Midbrain (tissue), 1 donor: ENCODE measurements at places on chromosomes 5 and 9.

DNA sequence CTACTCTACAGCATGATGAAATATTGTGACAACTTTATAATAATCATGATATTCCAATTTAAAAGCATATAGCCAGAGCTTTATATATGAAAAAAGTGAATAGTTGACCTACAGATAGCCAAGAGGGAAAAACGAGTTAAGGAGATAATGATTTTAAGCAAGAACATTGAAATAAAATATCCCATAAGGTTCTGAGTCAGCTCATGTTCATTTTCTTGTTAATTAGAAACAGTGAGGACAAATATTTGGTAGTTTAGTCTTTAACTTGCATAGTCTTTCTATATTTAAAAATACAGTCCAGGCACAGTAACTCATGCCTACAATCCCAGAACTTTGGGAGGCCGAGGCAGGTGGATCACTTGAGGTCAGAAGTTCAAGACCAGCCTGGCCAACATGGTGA, 55.8 kb upstream of the CDH6 start:
- DNase-seq = no peak

DNA sequence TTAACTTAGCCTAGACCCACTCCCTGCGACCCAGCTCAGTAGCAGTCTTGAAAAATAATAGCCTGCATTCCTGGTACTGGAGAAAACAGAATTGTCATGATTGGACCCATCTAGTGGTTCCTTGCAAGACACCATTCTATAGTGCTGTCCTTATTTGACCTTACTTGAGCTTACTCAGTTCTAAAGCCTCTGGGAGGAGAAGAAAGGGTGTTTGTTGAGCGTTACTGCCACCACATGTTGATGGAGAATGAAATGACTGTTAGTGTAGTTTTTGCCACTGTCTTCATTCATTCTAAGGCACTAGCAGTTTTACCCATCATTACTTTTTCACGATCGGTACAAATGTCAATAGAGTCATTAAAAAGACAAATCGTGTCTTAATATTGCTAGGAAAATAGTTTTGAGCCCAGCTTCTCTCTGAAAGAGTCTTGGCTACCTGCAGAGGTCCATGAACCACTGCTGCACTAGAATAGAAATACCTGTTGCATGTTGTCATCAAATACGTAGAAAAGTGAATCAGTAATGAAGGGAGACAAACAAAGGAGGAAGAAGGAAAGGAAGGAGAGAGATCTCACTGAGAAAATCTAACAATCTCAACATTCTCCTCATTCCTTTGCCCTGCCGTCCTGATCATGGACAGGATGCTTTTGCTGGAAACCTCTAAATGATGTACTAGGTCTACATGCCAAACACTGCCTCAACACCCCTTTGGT, 96.0 kb downstream of the LIX1 start:
- DNase-seq = no peak

- DNase-seq = no peak
These were observed 466.4 kb upstream of the MEF2C start for GRCh38 chr5:89349246-89349980.

DNA sequence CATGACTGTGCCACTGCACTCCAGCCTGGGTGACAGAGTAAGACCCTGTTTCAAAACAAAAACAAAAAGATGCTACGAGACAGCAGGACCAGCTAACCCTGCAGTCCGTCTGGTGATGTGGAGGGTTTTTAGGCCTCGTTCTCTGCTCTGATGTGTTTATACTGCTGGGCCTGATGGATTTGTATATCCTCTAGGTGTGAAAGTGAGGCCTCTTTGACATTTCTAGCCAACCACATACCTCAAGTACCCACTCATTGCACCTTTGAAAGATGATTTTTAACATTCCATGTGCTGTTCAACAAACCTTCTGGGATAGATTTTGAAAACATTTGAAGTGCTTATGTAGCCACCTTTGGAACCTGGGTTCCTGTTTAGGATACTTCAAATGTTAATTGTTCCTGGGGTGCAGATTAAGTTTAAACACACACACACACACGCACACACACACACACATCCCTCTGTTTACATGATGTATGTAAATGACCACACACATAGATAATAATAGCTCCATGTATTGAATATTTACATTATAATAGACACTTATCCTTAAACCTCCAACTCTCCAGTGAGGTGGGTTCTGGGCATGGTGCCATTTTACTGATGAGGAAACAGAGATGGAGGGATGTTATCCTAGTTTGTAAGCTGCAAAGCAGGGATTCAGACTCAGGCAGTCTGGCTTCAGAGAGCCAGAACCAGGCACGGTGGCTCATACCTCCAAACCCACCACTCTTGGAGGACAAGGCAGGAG, 48.8 kb upstream of the GOLPH3 start:
- DNase-seq = no peak

GRCh38 chr9:69190086-69190862, 16.2 kb downstream of the TJP2 start:
- no peak for DNase-seq

GRCh38 chr5:60943624-60944023, 1.2 kb downstream of the ERCC8 start:
- no peak for DNase-seq

DNA sequence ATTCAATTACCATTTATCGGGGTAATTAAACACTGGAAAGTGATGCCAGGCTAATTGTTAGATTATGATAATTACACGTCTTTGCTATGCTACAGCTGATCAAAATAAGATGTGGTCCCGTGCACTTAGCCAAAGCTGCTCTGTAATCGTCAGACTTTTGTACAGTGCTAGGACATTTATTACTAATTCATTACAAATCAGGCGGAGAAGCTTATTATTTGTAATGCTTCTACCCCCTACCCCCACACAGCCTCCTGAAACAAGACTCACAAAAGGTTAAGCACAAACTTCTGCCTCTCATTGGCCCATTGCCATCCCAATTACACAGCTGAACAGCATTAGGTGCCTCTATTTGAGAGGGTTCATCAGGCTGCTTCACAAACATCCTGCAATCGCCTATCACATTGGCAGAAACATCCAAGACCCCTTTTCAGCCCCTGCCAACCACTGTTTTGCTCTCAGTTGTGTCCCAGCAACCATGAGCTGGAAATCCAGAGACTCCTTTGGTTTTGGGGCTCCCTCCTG, 232.7 kb downstream of the EFNA5 start:
- DNase-seq = no peak

- no peak for DNase-seq
These were observed 131.3 kb downstream of the SEC61B start for GRCh38 chr9:99353408-99353807.

DNA sequence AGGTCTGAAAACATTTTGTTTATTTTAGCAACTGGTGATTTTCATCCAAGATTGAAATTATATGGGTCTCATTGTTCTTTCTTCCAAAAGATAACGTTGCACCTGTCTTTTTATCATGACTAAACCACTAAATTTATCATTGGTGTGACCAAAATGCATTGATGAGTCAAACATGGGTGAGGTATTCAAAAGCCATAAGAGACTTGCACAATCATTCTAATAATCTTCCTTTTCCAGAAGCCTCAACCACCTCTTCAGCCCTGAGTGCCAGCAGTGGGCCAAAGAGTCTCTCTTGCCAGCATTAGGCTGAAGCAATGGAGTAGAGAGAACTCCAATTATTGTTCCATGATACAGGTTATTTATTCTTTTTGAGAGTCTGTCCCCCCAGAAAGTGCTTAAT, 198.9 kb downstream of the LURAP1L start:
- no peak for DNase-seq

GRCh38 chr5:122297587-122298298, 14.3 kb upstream of the SNCAIP start:
- no peak for DNase-seq

DNA sequence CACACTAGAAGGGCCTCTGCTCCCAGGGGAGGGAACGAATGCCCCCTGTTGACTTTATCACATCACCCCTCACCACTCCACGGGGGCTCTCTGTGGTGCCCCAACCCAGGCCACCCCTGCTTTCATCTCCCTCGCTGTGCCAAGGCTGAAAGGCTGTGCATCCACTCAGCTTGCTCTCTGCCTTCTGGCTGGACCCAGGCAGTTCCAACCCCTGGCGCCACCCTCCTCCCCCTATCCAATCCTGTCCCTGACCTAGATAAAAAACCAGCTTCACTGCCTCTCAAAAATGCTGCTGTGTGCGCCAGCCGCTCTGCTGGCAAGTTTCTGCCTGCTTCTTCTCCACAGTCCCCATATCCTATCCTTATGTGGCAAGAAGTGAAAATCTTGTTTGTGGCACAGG, 22.4 kb upstream of the CORO2A start:
- DNase-seq = peak; percentile 48

DNA sequence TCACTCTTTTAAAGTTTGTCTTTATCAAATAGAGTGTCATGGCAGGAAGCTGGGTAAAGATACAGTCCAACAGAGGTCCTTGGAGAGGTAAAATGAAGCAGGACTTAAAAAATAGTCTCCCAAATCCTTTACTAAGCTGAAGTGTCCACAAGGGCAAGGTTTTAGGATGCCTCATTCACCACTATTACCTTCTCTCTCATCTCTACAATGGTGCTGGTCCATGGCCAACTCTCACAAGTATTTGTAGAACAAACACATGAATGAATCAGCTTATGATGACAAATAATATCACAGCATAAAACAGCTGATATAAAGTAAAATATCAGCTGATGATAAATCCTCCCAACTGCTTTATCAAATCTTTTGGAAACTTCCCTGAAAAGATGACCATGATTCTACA, 162.3 kb upstream of the ZNF462 start:
- DNase-seq = no peak

DNA sequence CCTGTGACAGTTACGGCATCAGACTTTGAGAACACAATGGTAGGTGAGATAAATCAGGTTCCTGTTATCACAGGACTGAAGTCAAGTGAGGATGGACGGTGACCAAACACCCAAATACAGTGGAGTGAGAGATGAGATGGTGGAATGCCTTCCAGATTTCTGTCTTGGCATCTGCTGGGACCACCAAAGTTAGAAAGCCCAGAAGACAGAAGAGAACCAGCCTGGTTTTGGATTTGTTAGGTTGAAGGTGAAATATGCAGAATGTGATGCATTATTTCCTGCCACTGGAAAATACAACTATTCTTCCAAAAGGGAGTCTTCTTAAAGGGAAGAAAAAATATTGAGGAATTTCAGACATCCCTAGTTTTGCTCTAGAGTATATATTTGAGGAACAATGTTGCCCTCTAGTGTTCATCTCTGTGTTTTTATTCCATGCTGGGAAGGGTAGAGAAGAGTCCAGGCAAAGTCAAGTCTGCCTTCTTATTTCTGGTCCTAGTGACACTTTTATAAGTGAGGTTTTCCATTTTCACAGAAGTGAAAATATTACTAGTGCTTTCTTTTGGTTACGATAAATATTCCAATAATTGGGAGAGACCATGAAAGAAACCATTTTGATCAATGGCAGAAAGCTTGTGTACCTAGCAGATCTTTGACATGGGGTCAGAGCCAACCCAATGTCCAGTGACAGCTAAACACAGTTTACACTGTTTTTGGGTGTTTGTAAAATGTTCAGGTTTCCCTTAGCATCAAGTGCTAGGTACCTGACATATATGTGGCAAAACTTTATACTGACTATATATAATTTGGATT, 142.3 kb upstream of the ANKH start:
- peak; percentile 78 for DNase-seq

DNA sequence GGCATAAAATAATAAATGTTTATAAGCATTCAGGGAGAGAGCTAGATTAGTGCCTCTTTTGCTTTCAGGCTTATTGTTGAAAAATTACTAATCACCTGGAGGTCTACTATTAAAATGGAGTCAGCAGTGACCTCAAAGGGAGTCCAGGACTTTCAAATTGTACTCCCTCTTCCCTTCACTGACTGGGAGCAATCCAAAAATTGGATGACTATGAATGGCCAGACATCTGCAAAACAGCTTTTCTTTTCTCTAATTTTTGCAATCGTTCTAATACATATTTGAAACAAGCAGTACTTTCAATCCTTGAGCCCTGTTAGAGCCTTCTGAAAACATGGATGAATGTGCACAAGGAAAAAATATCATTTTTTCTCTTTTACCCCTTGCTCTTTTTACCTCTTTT, 461.8 kb downstream of the TMEM232 start:
- DNase-seq = no peak

GRCh38 chr5:71586052-71586940, 844 bp upstream of the MCCC2 start:
- DNase-seq = no peak

- DNase-seq = no peak
These were observed 168.5 kb downstream of the DOCK2 start for GRCh38 chr5:169805527-169805934.

DNA sequence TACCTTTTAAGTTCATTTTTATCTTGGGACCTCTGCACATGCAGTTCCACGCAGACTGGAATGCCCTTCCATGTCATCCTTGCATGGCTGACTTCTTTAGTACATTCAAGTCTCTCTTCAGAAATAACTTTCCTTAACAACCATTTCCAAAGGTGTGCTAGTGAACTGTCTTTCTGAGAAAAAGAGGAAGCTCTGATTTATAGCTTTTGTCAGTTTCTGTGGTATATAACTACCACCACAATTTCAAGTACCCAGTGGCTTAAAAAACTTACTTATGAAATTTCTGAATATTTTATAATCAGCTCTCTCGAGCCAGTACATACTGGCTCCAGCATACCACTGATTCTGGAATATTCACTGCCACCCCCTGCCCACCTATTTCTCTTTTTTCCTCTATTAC, 1613.8 kb downstream of the MAT2B start:
- no peak for DNase-seq

DNA sequence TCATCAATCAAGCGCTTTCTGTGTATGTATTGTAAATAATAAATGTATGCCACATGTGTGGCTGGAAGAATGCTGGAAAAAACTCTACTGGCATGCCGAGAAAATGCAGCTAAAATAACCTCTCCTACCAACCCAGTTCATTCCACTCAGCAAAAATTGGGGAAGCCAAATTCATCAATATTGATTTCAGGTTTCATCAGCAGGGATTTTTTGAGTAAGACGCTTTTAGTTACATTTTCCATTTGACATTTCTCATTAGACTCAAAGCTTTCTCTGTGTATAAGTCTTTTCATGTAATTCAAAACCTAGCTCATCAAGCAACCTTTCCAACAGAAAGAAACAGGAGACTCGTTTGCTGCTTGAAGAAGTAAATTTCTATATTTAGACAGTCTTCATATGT, 338.1 kb downstream of the DMRT2 start:
- no peak for DNase-seq

DNA sequence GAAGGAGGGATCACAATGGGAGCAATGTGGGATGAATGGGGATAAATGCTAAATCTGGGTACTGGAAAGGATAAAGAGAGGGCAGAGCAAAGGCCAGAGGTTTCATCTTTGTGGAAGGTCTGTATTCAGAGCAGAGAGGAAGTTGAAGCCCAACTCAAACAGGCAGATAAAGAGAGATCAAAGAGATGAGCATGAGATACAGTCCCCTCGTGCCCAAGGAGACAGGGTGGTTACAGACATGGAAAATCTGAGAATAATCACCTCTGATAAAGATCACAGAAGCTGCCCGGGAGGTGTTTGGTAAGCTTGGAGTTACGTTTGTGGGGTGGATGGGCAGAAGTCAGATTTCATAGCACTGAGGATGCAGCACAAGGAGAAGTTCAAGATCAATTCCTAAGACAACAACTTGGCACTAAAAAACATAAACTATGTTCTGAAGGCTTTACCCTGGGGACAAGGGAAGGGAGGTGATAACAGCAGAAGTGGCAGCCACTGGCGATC, 459 bp upstream of the ERAP2 start:
- no peak for DNase-seq
